ENCODE measurements at places on chromosomes 2 and 18. TPM values are rescaled to one million over a fixed set of nuclear protein-coding genes. Genes with fewer than 3 reads are reported as not detected.
A peak's percentile ranks its signal among the peaks of the same experiment; 100 is the strongest.

Gene MC5R
- 0.27 TPM for total RNA-seq

DNA sequence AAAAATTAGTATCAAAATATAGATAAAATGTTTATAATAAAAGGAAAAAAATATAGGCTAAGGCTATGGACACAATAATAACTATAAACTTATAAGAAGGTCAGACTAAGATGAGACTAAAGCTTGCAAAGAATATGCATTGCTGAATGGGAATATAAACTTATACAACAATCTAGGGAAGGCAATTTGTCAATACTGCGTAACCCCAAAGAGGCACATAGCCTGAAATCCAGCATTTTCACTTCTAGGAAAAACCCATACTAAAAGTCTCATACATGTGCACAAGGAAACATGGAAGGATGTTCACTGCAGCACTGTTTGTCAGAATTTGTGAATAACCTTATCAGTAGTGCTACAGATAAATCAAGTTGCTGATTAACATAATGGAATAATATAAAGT lies 45.5 kb downstream of the FANCL start:
- no peak for DNase-seq
- no peaks in the 10 kb centered on the region for H3K27me3 ChIP-seq
- no peaks in the 10 kb centered on the region for H3K4me1 ChIP-seq
- H3K27ac ChIP-seq, result no peak overlapping the region

Gene GKN1
- not detected for total RNA-seq

DNA sequence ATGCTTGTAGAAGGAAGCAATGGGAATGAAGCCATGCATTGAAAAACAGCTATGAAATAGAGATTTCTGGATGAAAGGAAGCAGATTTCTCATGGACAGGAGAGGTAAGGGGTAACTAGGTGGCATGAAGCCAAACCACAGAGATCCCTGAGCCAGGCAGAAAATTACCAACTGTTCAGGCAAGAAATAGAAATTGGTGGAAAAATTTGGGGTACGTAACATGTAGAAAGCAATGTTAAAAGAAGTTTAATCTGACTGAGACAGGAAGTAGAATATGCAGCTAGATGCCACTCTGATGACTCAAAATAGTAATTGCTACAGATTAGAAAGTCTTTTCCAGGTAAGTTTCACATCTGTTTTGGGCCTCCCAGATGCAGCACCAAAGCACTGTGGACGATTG lies 928.5 kb upstream of the CELF4 start:
- no peak for DNase-seq
- H3K27ac ChIP-seq, result no peak overlapping the region
- H3K36me3 ChIP-seq, result no peaks in the 10 kb centered on the region
- no peak overlapping the region for H3K4me3 ChIP-seq
- H3K4me1 ChIP-seq, result peaks cover 11% of the 10 kb centered on the region

Gene PLCD4
- 0.28 TPM for total RNA-seq

DNA sequence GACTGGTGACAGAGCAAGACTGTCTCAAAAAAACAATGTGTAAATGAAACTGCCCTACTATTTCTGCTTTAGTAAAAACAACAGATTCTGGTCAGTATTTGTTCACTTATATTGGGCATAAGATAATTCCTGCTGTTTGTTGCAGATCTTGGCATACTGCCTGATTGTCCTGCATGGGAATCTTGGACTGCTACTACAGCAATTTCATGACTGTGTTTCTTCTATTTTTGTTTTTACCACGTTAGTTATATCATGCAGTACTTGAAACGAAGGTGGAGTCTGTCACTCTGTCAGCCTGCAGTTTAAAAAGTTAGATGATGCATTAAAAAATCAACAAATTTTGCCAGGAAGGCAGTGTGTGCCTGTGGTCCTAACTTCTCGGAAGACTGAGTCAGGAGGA lies 14.2 kb upstream of the CLASP1 start:
- H3K4me3 ChIP-seq, result no peak overlapping the region
- no peak overlapping the region for H3K27ac ChIP-seq
- peaks cover 11% of the 10 kb centered on the region for H3K36me3 ChIP-seq
- no peaks in the 10 kb centered on the region for H3K27me3 ChIP-seq
- H3K4me1 ChIP-seq, result peaks cover 20% of the 10 kb centered on the region

Gene ANKRD30B
- not detected for total RNA-seq

Gene ANKRD23
- total RNA-seq, result 2.5 TPM

GRCh38 chr2:95374029-95374428 lies 28.5 kb upstream of the FAHD2A start:
- H3K27me3 ChIP-seq, result no peaks in the 10 kb centered on the region
- DNase-seq, result no peak
- H3K4me1 ChIP-seq, result peaks cover 4% of the 10 kb centered on the region
- no peaks in the 10 kb centered on the region for H3K36me3 ChIP-seq
- H3K4me3 ChIP-seq, result no peak overlapping the region

DNA sequence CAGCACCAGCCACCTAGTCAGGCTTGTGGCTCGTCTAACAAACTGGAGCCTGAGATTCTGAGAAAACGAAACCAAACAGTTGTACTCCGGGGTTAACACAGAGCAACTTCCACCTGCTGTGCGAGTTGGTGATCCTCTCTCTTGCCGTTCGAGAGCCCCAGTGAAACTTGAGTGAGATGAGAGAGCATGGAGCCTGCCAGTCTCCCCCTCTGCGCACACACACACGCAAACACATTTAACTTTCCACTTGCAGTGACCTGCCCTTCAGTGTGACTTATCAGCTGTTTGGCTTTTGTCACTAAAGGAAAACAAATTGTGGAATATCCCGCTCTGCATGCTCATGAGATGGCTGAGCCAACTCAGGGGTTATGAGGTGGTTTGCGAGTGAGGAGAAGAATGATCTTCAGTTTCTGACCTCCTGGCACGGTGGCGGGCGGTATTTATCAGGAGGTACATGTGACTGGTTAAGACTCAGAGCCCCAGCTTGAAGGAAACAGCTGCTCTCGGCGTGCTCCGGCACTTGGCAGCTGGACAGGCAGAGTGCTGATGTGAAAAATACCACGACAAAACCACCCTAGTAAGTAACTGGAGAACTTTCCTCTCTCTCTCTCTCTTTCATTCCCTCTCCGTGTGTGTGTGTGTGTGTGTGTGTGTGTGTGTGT lies at the start of gene RASGRP3:
TSS of gene RASGRP3 (plus strand) at position 519 of the 662 bp plus-strand sequence. CDS start 38,488 bp downstream, outside the sequence.
- H3K27me3 ChIP-seq, result peaks cover 8% of the 10 kb centered on the region
- H3K4me3 ChIP-seq, result peak within 1 kb of the TSS; percentile 54
- H3K4me1 ChIP-seq, result peaks cover 18% of the 10 kb centered on the region
- peak; percentile 17 for DNase-seq

Gene RFTN2
- 1.1 TPM for total RNA-seq

- no peaks in the 10 kb centered on the region for H3K27me3 ChIP-seq
- H3K36me3 ChIP-seq, result no peaks in the 10 kb centered on the region
- peaks cover 7% of the 10 kb centered on the region for H3K4me1 ChIP-seq
- no peak overlapping the region for H3K27ac ChIP-seq
These were observed 26.7 kb downstream of the CTLA4 start for GRCh38 chr2:203894262-203894661.

GRCh38 chr2:2698182-2699120 lies 367.4 kb upstream of the MYT1L start:
- no peak overlapping the region for H3K4me3 ChIP-seq
- no peaks in the 10 kb centered on the region for H3K27me3 ChIP-seq
- H3K36me3 ChIP-seq, result no peaks in the 10 kb centered on the region
- H3K4me1 ChIP-seq, result peaks cover 25% of the 10 kb centered on the region
- H3K27ac ChIP-seq, result no peak overlapping the region

GRCh38 chr2:65177751-65178442 lies 48.0 kb upstream of the RAB1A start:
- no peaks in the 10 kb centered on the region for H3K36me3 ChIP-seq
- H3K4me3 ChIP-seq, result no peak overlapping the region
- no peaks in the 10 kb centered on the region for H3K4me1 ChIP-seq
- peaks cover 7% of the 10 kb centered on the region for H3K27me3 ChIP-seq

- no peaks in the 10 kb centered on the region for H3K27me3 ChIP-seq
- no peak overlapping the region for H3K27ac ChIP-seq
- H3K36me3 ChIP-seq, result no peaks in the 10 kb centered on the region
- DNase-seq, result peak; percentile 10
These were observed 614.5 kb downstream of the IRS1 start for GRCh38 chr2:226184940-226185615.

DNA sequence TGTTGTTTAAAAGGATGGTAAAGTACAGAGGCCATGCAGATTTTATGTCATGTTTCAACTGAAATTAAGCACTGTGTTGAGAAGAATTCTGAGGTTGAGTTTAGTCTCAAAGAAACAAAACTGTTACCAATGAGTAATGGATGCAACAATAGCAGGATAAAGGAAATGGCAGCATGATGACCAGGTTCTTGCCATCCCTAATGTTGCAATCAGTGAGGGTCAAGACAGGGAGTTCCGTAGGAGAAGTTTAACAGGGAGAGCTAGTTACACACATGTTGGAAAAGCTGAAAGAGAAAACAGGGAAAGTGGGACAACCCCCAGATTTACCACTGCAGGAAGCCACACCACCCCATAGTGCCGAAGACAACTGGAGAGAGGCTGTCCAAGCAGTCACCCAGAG lies 343.8 kb upstream of the EPHA4 start:
- peaks cover 4% of the 10 kb centered on the region for H3K36me3 ChIP-seq
- H3K4me3 ChIP-seq, result no peak overlapping the region
- H3K4me1 ChIP-seq, result peaks cover 47% of the 10 kb centered on the region

- H3K27me3 ChIP-seq, result peaks cover 2% of the 10 kb centered on the region
- H3K4me3 ChIP-seq, result no peak overlapping the region
- H3K27ac ChIP-seq, result no peak overlapping the region
- H3K36me3 ChIP-seq, result no peaks in the 10 kb centered on the region
- no peaks in the 10 kb centered on the region for H3K4me1 ChIP-seq
These were observed 385.7 kb downstream of the HRH4 start for GRCh38 chr18:24846138-24846537.

DNA sequence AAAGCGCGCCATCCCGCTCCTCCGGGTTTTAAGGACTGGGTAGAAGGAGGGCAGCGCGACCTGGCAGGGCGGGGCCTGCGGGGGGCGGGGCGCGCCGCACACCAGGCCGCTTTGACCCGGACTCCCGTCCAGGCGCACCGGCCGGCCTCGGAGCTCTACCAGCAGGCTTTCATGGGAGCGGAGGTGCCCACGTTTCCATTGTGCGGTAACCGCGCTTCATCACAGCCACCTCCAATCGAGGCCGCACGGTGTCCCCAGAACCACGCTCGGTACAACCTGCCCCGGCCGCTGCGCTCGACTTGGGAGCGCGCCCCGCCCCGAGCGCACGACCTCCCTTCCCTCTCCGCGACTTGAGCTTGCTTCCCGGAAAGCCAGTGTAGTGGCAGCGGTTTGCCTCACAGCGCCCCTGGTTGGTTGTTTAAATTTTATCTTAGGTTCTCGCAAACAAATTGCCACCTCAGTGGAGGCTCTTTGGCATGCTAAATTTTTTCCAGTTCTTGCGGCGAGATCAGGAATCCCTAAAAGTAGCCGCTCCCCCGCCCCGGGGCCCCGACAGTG lies 280 bp upstream of the CYP1B1 start:
- peaks cover 71% of the 10 kb centered on the region for H3K27me3 ChIP-seq
- no peak overlapping the region for H3K27ac ChIP-seq
- peak overlapping the region; percentile 73 for H3K4me3 ChIP-seq
- peaks cover 67% of the 10 kb centered on the region for H3K4me1 ChIP-seq
- H3K36me3 ChIP-seq, result 0 out of 2 replicates have a peak, but pooled peaks cover 3% of the 10 kb centered on the region

- peaks cover 7% of the 10 kb centered on the region for H3K4me1 ChIP-seq
- no peaks in the 10 kb centered on the region for H3K36me3 ChIP-seq
- no peak overlapping the region for H3K4me3 ChIP-seq
- H3K27me3 ChIP-seq, result no peaks in the 10 kb centered on the region
These were observed 51.8 kb downstream of the MERTK start for GRCh38 chr2:111950236-111950635.

DNA sequence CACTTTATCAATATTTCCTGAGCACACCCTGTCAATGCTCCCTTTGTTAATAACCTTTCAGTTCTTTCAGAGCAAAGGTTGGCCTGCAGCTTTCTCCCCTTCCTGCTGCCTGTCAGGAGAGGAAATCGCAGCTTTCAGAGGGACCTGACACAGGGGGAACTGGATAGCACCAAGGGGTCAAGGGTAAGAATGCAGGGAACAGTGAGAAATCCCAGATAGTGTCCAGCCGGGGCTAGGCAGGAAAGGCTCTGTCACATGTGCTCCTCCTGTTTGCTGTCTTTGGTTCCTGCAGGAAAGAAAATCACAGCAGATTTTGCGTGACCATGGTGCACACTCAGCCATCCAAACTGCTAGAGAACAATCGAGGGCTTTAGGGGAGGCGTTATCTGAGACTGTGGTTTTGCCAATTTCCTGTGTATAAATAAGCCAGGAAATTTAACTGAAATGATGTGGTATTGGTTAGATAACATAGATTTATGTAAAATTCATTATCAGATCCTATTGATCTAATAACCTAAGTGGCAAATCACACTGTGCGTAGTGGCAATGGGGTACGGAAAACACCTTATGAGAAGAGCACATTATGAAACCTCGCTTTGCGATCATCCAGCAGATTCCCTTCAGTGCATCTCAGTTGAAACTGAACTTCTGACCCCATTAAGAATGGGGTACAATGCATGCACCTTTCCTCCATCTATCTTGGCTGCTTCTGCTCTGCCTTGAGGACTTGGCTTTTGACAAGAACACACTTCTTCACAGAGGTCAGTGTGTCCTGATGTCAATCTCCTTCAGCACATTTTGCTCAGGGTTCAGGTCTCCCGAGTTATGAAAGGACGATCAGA lies 178.0 kb downstream of the ICOS start:
- H3K4me1 ChIP-seq, result peaks cover 32% of the 10 kb centered on the region
- H3K27me3 ChIP-seq, result no peaks in the 10 kb centered on the region
- H3K36me3 ChIP-seq, result no peaks in the 10 kb centered on the region
- DNase-seq, result no peak

DNA sequence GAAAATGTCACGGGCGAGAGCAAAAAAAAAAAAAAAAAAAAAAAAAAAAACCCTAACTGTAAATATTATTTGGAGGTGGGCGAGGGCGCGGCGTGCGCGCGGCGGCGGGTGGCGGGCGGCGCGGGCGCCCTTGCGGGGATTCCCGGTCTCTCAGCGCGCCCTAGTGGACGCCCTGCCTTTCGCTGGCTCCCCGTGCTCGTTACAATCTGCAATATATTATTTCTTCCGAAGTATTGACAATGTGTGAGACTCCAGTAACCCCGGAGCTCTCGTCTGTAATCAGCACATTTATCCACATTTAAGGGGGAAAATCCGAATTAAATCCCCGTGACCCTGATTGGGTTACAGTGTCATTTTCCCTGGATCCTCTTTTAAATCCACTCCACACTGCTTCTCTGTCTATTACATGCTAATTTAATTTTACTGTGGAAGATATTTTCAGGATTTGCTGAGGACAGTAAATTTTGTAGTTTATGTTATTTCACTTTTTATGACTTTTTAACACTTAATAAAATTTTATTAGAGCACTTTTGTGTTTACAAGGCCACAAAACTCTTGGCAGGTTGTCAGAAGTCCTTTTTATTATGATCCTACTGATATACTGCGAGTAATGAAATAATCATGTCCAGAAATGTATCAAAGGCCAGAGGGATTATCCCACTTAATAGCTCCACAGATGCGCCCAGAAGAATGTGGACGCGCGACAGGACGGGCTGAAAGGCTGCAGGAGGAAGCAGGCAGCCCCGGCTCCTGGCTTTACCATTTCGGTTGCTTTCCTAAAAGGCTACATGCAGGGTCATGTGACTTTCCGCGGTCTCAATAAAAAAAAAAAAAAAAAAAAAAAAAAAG lies 369.1 kb downstream of the MTX2 start:
- no peak overlapping the region for H3K27ac ChIP-seq
- peak overlapping the region; percentile 69 for H3K4me3 ChIP-seq
- peak; percentile 59 for DNase-seq

DNA sequence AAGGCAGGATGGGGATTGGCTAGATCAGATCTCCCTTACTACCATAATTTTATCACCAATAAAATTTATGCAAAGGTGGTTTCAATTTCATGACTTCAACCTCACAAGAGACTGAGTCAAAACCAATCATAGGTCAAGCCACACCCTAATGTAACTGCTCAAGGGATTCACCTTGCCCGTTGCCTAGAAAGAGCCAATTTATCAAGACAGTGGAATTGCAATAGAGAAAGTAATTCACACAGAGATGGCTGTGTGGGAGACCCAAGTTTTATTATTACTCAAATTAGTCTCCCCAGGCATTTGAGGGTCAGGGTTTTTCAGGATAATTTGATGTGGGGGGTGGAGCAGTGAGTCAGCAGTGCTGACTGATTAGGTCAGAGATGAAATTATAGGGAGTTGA lies 340.6 kb downstream of the RND3 start:
- no peaks in the 10 kb centered on the region for H3K4me1 ChIP-seq
- H3K27me3 ChIP-seq, result no peaks in the 10 kb centered on the region

All from WTC11 (cell line).